ENCODE measurements at places on chromosomes 1 and 21.

DNA sequence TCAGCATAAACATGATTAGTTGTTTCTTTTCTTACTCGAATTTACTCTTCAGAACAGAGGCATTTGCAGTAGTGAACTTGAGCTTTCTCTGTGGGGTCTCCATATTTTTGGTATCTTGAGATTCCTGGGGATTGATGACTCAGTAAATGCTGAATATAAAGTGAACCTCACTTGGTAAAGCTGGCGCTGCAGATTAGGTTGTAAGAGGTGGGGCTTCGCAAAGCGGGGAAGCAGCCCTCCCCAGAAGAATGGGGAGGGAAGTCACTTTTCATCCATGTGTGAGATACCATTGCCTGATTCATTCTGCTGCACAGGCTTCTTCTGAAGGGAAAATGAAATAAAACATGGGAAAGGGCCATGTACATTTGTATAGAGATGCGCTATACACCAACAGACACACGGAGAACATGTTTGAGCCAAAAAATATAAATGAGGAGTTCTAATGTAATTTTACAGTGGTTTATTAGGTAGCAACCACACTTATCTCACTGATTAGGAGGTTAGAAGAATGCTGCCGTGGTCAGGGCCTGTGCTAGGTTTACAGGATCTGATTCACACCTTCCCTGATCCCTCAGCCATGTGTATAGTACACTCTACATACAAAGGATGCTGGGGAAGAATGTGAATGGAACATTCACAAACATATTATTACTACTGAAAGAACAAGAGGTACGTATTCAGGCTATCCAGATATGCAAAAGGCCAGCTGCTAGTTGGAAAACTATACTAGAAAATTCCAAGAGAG is 63.5 kb downstream of the DNTTIP2 start:
- DNase-seq: no peak

GRCh38 chr1:202152399-202152798 is 7.9 kb upstream of the ARL8A start:
- DNase-seq: no peak

GRCh38 chr1:34831721-34832246 is 27.8 kb downstream of the SMIM12 start:
- DNase-seq: no peak

DNA sequence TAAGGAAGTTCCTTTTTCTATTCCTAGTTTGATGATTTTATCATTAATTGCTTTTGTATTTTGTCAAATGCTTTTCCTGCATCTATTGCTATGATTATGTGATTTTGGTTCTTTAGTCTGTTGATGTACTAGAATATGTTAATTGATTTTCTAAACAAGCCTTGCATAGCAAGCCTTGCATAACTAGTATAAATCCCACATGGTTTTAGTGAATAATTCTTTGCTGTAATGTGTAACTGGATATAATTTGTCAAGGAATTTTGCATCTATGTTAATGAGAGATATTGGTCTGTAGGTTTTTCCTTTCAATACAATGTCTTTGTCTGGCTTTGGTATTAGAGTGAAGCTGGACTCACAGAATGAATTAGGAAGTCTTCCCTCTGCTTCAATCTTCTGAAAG is 460.2 kb downstream of the LTN1 start:
- no peak for DNase-seq

GRCh38 chr1:212899845-212900244 is 41.8 kb downstream of the FLVCR1 start:
- DNase-seq: no peak

- no peak for DNase-seq
These were observed 4.7 kb downstream of the IL23R start for GRCh38 chr1:67170751-67171573.

GRCh38 chr1:181675918-181676190 is 192.5 kb downstream of the CACNA1E start:
- no peak for DNase-seq

DNA sequence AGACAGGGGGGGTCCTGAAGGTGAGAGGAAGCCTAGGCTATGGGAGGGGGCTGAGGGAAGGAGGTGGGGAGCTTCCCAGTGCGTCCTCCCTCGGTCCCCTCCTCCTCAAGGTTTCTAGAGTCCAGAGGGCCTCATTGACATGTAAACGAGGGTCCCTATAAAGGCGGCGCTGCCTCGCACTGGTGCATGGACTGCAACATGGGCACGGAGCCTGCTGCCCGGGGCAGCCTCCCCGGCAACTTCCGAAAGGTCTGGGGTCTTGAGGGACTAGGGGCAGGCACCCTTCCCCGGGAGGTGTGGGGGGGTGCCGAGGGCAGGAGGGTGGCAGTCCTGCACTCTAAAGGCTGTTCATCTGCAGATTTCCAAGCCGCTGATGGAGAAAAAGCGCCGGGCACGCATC is at the start of gene HES3:
Gene HES3, plus strand, starts transcription at position 187 of the 400 bp plus-strand sequence. Its CDS starts 187 bp downstream, at position 374.
- DNase-seq: no peak

DNA sequence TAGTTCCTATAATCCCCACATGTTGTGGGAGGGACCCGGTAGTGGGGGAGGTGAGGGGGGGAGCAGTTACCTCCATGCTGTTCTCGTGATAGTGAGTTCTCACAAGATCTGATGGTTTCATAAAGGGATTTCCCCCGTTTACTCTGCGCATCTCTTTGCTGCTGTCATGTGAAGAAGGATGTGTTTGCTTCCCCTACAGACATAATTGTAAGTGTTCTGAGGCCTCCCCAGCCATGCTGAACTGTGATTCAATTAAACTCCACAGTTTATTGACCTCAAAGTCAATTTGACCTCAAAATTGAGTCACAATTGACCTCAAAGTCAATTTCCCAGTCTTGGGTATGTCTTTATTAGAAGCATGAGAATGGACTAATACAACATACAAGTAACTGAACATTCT is 19.7 kb downstream of the DPH5 start:
- DNase-seq: no peak

Measured in activated effector memory CD4-positive, alpha-beta T cell treated with anti-CD3 and anti-CD28 coated beads, Interleukin-2, amount 50 U/mL, for 16 hours (primary cell).